Foreskin keratinocyte (primary cell): ENCODE measurements at places on chromosomes 7 and 10. TPM values are rescaled to one million over a fixed set of nuclear protein-coding genes. Genes with fewer than 3 reads are reported as not detected.
A peak's percentile ranks its signal among the peaks of the same experiment; 100 is the strongest.

DNA sequence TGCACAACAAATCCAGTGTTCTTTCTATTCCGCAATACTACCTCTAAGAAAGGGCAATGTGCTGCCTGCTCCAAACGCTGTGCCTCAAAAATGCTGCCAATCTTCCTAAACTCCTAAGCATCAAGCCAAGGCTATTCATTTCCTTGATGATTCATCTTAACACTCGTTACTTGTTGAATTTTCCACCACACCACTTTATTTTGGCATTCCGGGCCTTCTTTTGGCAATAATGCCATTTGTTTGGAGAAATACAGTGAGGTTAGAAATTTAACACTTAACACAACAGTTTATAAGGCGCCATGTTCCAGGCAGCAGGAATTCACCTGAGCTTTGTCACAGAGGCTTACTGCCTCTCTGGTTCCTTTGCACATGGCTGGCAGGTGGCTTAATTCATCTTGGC lies 82.6 kb upstream of the ABCB5 start:
- DNase-seq = peak; percentile 35

DNA sequence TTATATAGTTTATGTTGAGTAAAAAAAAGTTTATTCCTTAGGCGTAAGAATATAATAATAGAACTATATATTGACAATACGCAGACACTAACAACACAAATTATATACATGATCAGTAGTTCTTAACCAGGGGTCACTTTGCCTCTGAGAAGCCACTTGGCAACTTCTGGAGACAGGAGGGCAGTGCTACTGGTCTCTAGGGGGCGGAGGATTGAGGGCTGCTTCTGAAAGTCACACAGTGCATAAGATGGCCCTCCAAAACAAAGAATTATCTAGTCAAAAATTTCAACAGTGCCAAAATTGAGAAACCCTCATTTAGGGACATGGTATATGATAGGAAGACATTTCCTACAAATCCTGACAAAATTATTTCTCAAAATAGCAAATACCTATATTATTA lies 77.1 kb downstream of the THSD7A start:
- no peak for DNase-seq

LRRC61 gene
- total RNA-seq = 8.6 and 9.9 TPM in 2 replicates

PRRT4 gene
- 0.17 and 0.28 TPM in 2 replicates for total RNA-seq
